ENCODE measurements at places on chromosomes 6 and 20.
A peak's percentile ranks its signal among the peaks of the same experiment; 100 is the strongest.

GRCh38 chr6:110491644-110492317, 15.4 kb upstream of the SLC22A16 start:
- DNase-seq: no peak

- peak; percentile 15 for DNase-seq
These were observed 1.2 kb upstream of the ZNF76 start for GRCh38 chr6:35258336-35258735.

DNA sequence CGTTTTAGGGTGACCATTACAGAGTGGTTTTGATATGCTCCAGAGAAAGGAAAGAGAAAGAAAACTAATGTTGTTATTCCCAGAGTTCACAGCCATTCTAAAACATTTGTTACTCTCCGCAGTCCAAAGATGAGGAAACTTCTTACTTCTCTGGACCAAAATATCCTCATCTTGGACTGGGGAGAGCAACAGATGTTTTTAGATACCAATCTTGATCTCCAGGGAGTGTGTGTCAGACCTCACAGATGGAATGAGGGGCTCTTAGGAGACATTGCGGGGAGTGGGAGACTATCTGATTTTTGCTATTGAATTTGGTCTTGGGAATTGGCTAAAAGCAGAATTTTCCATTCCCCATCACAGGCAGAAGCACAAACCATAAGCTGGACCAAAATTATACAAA, 110.8 kb downstream of the TNFAIP3 start:
- no peak for DNase-seq

DNA sequence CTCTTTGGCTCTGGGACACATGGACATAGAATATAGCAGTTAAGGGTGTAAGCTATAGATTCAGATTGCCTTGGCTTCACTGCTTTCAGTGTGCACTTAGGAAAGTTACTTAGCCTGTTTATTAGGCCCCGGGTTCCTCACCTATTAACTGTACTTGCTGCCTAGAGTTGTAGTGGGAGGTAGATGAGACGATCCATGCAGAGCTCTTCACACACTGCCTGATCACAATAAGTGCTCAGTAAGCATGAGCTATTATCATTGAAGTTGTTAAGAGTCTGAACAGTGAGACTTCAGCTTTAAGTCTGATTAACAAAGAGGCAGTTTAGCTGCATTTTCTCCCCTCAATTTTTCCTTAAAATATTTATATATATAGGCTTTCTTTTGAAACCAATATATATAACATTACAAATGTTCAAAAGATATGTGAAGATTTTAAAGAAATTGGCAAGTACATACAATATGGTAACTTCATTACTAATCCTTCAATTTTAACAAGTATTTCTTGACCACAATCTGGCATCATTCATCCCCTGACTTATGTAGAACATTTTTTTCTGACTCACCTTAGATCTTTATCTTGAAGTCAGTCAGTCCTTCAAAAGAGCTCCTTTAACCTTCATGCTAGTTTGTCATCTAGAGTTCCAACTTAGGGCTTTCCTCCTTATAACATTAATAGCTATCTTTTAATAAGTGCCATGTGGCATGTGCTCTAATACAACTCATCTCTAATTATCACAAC, 20.5 kb upstream of the SUPT3H start:
- DNase-seq: no peak

All from neural progenitor cell (in vitro differentiated cells).